ENCODE measurements at places on chromosomes 4 and X.

DNA sequence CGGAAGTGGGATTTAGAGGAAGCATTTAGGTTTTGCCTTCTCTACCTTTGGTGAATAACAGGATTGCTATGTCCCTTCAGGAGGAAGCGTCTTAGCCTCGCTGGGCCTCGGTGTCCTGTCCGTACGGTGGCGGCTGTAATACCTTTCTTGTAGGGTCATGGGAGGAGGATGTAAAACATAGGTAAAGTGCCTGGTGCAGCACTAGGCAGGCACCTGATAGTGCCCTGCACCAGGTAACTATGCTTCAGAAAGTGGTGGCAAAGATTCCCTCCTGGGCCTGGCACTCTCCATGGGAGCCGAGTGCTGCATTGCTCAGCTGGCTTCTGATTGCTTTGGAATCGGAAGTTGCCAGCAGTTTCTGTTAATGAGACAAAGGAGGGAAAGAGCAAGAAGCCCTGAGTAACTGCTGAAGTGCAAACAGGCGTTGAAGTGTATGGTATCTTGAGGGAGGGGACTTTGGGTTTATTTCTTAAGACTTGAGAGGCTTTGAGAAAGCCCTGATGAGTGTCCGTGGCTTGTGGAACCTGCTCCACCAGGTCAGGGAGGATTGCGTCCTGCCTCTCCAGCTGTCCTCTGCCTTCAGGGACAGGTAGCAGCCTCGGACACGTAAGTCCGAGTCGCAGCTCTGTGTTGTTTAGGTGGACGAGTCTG is 45.8 kb downstream of the TBC1D14 start:
- no peak for DNase-seq

DNA sequence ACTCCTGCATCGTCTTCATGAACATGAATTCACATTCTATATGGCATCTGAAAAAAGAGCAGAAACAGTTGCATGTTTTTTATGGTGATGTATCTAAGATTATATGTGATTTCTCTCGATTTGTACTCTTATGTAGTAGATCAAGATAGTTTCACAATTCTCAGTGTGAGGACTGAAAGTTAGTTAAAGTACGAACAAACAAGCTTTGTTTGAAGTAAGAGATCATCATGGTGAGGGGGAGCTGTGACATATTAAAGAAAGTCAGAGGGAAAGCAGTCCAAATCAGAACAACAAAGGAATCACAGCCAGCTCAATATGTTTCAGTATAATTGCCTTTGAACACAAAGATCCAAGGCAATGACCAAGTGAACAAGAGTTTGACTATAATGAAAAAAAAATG is 1140.6 kb downstream of the SH3BGRL start:
- DNase-seq: no peak

DNA sequence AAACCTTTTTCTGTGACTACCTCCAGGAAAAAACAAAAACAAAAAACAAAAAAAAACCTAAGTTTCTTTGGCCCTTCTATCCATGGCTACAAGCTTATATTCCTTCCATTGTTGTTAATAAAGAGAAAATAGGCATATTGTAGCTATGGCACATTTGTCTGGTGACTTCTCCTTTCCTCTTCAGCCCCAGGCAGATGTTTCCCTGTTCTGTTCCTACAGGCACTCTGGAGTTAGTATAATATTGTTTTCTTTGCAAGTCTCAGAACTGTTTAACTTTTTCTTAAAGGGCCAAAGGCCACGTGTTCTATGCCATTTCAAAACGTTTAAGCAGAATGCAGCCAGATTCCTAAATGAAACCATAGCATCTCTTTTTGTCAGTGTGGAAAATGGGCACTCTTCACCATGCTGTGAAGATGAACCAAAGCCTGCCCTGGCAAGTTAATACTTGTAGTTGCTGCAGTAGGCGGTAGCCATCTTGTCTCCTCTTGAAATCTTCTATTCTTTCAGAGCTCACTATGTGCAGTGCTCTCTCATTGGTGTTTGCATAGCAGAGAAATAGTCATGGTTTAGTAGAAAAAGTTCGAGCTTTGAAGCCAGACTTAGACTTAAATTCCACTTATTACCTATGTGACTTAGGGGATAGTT is 44.8 kb upstream of the MTMR1 start:
- no peak for DNase-seq

GRCh38 chr4:76568262-76568661 is 133.2 kb downstream of the SHROOM3 start:
- no peak for DNase-seq

DNA sequence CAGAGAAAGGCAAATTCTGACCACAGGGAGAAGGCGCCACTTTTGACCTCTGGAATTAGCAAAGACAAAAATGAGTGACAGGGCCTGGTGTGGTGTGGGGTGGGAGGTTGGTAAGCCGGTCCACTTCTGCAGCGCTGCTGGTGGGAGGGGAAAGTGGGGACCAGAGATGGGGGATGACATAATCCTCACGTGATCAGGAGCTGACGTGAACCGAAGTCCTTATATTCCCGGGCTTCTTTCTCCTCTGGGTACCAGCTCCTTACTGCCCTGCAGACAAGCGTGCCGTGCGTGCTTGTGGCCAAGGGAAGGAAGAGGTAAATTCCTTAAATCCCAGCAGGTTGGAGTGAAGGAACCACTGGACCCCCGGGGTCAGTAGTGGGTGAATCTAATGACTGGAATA is at the start of gene TCEAL7:
TCEAL7 (plus strand) TSS at position 249 of the 400 bp plus-strand sequence. CDS start 1,165 bp downstream, outside the sequence.
- DNase-seq: no peak

GRCh38 chr4:69054578-69055200 is 41.6 kb upstream of the UGT2B7 start:
- DNase-seq: no peak

GRCh38 chr4:8725071-8725841 is 132.7 kb downstream of the CPZ start:
- no peak for DNase-seq

GRCh38 chr4:140854168-140854567 is 98.0 kb upstream of the TBC1D9 start:
- DNase-seq: no peak

DNA sequence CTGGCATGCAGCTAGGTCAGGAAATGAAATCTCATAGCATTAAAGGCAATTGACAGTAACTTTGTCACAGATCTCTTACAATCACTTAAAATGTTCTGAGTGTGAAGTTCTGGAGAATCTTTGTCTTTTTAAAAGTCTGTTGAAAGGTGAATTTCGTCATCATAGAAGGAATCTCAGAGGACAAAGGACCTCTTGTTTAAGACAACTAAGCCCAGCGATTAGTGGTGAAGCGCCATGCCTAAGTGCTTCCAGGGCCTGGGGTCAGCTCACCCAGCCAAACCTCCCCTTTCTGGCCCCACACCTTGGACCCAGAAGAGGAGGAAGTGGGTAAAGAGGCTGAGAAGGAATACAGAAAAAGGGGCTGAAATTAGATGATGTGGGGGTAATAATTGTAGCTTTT is 8.5 kb downstream of the FRMD7 start:
- no peak for DNase-seq

DNA sequence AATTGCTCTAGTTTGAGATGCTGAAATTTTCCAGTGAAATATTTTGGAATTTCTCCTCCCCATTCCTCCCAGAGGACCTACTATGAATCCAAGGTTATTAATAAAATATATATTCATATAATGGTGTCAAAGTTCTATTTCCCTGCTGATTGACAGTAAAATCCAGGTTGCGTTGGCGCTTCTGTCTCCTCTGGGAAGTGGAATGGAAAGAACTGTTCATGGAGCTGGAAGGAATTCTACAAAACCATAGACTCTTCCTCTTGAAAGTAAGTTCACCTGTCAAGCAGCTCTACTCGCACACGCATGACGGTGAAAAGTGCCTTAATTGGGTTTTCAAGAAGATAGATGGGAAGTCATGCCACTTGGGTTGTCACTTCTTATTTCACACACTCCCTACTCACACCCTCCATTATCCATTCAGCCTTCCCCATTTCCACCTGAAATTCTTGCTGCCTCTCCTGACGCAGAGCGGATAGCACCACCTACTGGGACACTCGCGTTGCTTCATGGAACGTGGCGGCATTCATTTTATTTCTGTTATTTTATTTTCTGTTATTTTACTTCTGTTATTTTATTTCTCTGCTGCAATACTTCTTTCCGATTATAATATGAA is 351.6 kb downstream of the NLGN4X start:
- DNase-seq: peak; percentile 29

GRCh38 chr4:4704267-4704666 is 155.2 kb upstream of the MSX1 start:
- no peak for DNase-seq

- DNase-seq: no peak
These were observed 210.9 kb upstream of the NDST3 start for GRCh38 chr4:117823388-117823787.

GRCh38 chr4:85828027-85828890 is 353.3 kb downstream of the ARHGAP24 start:
- peak; percentile 46 for DNase-seq

- no peak for DNase-seq
These were observed 76.5 kb downstream of the ZNF518B start for GRCh38 chr4:10380735-10381134.

Data from NCI-H748 treated with DMSO at 0.1 percent for 48 hours (cell line).